Stimulated activated CD8-positive, alpha-beta memory T cell treated with anti-CD3 and anti-CD28 coated beads, Interleukin-7, amount 100 ng/mL, for 48 hours (primary cell): ENCODE measurements at places on chromosomes 16 and 17.

- no peak for DNase-seq
Observed at GRCh38 chr16:22659933-22660332, 149.2 kb downstream of the NPIPB5 start.

DNA sequence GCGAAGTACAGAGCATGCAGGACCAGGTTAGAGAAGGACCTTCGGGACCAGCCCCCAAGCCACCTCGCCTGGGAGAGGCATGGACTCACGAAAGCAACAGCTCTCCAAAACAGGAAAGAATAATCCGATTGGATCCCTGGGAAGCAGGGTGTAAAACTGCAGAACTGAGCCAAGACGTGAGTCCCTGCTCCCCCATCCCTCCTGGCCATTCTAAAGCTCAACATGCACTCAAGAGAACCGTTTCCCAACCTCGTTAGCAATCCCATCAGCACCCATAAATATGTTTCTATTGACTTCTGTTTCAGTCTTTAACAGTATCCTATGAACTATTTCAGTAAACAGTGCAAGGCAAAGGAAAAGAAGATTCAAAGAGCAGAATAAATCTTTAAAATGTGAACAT lies 167.0 kb downstream of the COPRS start:
- DNase-seq = no peak

DNA sequence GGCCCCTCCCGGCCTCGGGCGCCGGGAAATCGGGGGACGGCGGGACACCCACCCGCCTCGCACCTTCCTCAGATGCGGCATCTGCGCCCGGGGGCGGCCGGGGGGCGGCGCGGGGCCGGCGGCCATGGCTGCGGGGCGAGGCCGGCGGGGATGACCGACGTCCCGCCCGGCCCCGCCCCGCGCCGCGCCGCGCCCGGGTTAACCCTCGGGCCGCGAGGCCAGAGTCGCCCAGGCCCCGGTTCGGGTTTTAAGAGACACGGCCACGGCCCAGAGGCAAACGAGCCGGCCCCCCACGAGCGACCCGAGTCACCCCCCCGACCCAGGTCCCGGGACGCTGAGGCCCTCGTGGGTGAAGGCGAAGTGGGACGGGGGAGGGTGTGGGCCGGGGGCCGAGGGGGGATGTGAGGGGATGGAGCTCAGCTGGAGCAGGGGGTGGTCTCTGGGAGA lies at the start of gene RGS11:
RGS11 (minus strand) TSS at position 159 of the 447 bp plus-strand sequence; CDS start at position 126, 33 bp downstream.
- DNase-seq = no peak

DNA sequence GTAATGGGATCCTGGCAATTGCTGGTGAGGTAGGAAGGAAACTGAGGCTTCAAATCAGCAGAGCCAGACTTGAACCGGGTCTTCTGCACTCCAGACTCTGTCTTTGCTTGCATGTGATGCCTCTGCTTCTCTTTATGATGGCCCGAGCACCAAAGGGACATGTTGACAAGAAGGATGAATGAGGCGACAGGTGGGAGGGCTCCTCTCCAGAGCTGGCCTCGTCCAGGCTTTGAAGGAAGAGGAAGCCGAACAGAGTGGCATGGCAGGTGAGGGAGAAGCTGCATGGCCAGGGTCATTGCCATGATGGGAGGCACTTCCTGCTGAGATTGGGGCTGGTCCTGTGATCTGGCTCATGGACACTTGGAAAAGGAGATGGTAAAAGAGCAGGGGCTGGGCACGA lies 40.8 kb downstream of the AKAP1 start:
- DNase-seq = no peak

DNA sequence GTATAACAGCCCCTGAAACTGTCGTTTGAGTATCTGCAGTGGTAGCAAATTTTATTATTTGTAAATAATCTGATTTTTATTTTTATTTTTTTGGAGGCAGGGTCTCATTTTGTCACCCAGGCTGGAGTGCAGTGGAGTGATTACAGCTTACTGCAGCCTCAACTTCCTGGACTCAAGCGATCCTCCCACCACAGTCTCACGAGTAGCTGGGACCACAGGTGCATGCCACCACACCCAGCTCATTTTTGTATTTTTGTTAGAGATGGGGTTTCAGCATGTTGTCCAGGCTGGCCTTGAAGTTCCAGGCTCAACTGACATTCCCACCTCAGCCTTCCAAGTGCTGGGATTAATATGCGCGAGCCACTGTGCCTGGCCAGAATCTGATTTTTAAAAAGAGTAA lies 2.8 kb downstream of the NDEL1 start:
- DNase-seq = no peak

DNA sequence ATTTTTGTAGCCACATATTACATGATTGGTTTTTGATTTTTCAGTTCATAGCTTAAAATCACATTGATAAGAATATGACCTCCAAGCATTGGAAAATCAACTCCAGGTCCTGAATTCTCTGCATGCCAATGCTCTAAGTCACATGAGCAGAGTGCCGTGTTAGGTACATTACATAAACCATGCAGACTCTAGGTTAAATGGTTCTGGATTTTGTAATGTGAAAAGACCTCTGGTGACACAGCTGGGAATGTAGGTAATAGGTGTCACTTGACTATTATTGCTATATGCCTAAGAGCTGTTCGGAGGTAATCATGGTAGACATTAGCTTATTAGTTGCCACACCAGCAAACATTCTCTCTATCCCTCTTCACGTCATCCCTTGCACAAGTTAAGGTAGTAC lies 231.1 kb upstream of the SALL1 start:
- DNase-seq = no peak

GRCh38 chr17:76549539-76549938 lies 9.7 kb downstream of the PRCD start:
- no peak for DNase-seq

DNA sequence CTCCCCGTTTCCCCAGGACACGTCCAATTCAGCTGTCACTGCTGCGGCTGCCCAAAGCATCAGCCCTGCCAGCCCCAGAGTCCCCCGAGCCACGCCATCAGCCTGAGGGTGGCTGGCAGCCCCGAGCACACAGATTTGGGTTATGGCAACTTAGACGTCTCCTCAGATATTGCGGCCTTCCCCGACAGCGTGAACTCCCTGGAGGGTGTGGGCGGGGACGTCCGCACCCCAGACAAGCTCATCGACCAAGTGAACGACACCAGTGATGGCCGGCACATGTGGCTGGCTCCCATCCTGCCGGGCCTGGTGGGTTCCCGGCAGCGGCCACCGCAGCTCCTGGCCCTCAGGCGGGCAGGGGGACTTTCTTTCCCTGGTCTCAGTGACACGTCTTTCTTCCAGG lies 224.8 kb downstream of the KATNIP start:
- no peak for DNase-seq

- DNase-seq = no peak
Observed at GRCh38 chr17:81204578-81204977, 18.2 kb downstream of the CEP131 start.

GRCh38 chr17:68511254-68511670 lies 968 bp upstream of the PRKAR1A start:
- DNase-seq = no peak

GRCh38 chr16:14186795-14187221 lies 115.7 kb downstream of the MRTFB start:
- DNase-seq = no peak

DNA sequence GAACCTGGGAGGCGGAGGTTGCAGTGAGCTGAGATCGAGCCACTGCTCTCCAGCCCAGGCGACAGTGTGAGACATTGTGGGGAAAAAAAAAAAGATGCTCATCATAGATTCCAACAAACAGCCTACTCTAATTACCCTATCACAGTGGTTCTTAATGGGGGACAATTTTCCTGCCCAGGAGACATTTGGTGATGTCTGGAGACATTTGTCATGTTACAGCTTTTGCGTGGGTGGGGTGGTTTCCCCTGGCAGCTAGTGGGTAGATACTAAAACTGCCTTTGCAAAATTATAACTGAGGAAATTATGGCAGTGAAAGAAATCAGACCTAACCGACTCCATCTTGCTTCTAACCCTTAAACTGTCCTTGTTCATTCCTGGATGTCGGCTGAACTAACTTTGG lies 92.5 kb upstream of the RBL2 start:
- no peak for DNase-seq

DNA sequence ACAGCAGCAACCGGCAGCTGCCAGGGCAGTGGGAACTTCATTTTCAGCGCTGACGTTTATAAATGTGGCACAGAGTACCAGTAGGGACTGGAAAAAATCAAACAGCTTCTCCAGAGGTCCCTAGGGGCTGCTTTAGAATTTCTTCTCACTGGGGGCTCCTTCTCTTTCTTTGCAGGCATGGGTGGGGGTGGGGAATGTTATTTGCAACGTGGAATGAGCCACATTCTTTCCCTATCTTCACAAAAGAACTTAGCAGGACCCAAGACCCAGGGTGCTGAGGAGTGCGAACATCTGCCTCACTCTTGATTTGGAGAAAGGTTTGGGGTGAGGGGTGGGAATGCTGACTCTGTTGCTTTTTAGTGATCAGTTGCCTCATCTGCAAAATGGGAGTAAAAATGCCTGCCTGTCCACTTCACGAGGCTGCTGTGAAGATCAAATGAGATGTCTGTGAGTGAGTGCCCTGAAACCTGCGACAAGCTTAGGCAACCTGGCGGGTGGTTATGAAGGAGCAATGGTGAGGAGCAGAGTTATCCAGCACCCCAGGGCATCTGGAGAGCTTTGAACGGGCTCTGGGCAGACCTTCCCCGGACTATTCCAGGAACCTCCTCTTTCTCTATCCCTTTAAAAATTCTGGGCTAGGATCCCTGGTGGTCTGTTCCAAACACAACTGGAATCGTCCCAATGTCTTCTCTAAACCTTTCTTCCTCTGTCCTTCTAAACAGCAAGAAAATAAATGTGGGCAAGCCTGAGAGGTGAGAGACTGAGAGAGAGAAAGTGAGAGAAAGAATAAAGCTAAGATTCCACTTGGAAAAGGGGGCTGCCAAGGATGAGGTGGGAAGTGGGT lies 10.7 kb upstream of the PIPOX start:
- DNase-seq = no peak

DNA sequence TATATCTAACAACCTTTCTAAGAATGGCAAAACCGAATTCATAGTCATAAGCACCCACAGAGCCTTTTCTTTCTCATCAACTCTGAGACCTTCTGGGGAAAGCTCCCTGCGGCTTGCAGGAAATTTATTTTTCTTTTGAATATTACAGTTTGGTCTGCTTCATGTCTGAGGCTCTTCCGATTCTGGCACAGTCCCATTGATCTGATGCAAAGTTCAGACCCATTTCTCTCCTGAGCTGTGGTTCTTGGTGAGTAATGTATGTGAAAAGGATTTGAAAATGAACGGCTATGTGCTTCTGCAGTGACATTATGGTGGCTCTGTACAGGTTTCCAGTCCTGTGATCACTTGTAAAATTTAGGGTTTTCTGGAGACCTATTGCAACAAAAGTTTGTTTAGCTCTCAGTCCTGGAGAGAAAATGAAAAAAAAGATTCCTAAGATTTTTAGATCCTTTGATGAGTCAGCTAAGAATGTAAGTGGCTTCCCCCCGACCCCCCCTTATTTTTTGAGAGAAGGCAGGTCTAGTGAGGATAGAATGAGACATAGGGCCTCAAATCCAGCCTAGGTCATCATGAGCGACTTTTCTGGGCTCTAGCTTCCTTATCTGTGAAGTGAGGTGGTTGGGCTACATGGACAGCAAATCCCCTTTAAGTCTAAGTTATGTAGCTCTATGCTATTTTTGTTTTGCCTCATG lies 4.6 kb downstream of the GAN start:
- no peak for DNase-seq

- DNase-seq = no peak
Observed at GRCh38 chr16:25066426-25066746, 45.2 kb upstream of the LCMT1 start.

- DNase-seq = no peak
Observed at GRCh38 chr17:74851612-74852236, 8.0 kb downstream of the GRIN2C start.

DNA sequence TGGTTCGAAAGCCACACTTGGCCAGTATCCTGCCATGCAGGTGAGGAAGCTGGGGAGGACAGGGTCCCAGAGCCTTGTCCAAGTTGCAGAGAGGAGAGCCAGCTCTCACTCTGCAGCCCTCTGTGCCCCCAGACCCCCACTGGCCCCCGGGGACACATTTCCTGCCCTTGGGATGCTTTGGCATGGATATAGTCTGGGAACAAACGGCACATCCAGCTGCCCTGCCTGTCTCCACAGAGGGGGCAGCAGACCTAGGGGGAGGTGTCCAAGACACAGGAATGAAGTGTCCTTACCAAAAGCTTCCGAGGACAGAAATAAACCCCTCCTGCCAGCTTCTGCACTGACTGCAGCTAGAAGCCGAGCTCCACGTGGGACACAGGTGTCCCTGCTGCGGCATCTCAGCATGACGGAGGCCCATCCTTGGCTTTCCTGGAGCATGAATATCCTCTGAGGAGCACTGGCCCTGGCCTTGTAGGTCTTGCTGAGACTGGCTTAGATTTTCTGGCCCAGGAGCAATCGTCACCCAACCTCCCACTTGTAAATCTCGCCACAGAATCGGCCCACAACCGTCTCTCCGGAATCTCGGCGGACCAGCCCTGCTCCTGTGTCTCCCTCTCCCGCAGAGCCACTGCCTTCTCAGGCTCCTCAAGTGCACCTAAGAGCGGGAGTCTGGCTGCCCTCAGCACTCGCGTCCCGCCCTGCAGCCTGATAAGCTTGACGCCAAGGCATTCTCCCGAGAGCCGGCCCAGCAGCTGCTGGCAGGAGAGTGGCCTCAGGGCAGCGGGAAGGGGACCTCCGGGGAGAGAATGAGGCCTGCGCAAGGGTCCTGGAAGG lies 1.1 kb upstream of the CAPN15 start:
- DNase-seq = no peak

DNA sequence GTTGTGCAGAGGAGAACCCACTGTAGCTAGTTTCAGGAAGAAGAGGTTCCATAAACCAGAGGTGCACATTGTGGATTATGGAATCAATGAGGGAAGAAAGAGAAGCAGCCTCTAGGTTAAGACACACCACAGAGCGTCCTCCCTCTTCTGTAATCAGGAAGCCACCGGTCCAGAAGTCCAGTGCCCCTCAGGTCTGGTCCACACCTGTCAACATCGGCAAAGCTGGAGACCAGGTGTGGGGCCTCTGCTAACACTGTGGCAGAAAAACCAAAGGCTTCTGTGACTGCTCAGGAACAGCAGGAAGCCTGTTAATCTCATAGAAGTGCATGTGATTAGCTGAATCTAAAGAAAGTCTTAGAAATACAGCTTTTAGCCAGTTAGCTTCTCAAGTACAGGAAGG lies 23.3 kb downstream of the LIMD2 start:
- DNase-seq = no peak

GRCh38 chr16:51151435-51151960 lies 428 bp upstream of the SALL1 start:
- DNase-seq = no peak
